ENCODE measurements at places on chromosomes 1 and 21.

DNA sequence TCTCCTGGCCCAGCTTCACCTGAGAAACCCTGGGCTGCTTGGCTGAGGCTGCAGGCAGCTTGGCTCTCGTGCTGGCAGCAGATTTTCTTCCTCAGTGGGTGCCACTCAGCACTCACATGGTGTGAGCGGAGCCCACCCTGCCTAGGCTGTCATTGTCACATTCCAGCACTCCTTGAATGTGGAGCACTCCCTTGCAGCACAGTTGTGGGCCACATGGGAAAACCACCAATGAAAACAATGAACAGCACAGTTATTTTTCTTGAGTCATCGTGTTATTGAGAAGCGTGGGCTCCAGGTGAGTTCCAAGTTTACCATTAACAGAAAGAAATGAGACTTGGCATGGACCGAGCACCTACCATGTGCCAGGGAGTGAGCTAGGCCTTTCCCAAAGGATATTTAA, 27.2 kb upstream of the TRIM67 start:
- DNase-seq, result no peak

GRCh38 chr1:184896000-184896399, 78.3 kb downstream of the NIBAN1 start:
- no peak for DNase-seq

DNA sequence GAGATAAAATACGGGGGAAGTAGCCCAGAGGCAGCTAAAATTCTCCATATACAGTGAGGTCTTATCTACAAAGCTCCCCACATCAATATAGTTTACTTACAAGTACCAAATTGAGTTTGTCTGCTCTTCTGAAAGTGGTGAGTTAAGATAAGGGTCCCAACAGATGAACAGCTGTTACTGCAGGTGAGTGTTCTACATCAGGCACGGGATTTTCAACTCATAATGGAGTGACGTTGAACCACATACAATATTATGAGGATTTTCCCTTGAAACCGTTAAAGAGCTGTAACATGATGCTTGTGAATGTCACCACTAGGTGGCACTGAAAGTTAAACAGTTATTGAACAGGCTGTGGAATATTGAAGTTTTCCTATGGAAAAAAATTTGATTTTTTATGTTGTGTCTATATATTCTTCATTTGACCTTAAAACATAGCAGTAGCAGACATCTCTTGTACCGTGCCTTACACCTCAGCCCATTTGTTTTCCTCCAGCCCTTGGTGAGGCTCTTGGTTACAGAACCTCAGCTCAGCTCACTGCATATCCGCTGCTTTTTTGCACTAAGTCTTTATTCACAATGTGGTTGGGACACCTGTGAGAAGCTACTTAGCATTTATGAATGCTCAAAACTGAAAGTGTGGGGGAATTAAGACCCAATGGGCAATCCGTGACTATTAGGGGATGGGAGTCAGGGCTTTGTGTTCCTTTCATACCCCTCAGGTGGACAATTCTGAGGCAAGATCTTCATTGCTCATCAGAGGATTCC, 23.2 kb downstream of the CD1D start:
- peak; percentile 80 for DNase-seq

DNA sequence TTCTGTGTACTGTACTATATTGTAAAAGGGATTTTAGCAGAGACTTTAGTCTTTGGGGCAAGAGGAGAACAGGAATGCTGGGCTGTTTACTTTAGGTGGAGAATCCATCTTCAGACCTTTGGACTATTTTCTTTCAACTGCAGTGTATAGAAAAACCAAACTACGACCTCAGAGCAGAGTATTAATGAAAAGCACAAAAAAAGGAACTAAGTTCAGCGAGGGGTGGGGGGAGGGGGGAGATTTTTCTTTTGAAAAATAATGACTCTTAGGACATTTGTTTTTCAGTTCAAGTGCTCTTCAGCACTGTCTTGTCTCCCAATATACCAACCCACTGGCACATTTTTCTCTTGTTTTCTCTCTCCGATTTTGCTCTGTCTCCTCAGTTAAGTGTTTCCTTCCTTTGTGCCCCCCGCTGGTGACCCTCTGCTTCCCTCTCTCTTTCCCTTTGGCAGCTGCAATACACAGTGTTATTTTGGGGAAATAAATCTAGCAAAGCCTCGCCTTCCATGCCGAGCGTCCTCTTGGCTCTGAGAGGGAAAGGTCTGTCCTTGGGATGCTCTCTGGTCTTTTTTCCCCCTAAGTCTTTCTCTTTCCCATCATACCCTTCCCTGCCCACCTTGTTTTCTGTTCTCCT, 44.8 kb downstream of the ACP6 start:
- DNase-seq, result no peak

GRCh38 chr1:82486468-82486867, 685.7 kb downstream of the ADGRL2 start:
- no peak for DNase-seq
